Renal cortical epithelial cell (primary cell): ENCODE measurements at places on chromosomes 4 and X.

GRCh38 chr4:151031831-151032605 lies 16.9 kb upstream of the LRBA start:
- peak; percentile 74 for DNase-seq

DNA sequence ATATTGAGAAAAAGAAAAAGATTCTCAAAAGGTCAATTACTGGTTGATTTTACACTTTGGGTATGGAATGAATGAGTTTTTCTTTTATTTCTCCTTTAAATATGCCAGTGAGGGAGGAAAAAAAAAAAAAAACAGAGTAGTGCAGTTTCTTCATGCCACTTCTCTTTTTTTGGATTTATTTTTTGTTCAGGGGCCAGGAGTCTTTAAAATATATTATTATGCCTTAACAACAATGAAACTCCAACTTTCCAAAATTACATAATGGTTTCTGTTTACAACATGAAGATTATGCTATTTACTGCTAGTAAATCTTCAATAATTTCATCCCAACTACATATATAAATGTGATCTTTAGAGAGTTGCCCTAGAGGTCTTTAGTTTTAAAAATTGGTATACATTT lies 31.9 kb downstream of the DTHD1 start:
- no peak for DNase-seq

DNA sequence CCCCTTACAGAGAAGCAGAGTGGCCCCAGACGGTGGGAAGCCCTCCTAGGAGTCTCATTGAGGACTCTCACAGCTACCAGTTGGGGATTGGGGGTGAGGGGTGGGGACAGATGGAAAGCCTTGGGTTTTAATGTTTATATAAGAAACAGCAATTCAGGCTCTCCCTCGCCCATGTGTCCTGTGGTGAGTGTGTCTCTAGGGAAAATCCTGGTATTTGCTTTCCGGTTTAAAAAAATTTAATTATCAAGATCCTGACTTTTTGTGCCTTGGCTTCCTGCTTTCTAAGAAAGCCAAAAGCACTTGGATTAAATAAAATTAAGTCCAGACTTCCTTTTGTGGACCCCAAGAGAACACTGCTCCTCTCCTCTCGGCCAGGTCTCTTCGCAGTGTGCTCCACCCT lies 93.8 kb downstream of the SOWAHB start:
- DNase-seq, result no peak

DNA sequence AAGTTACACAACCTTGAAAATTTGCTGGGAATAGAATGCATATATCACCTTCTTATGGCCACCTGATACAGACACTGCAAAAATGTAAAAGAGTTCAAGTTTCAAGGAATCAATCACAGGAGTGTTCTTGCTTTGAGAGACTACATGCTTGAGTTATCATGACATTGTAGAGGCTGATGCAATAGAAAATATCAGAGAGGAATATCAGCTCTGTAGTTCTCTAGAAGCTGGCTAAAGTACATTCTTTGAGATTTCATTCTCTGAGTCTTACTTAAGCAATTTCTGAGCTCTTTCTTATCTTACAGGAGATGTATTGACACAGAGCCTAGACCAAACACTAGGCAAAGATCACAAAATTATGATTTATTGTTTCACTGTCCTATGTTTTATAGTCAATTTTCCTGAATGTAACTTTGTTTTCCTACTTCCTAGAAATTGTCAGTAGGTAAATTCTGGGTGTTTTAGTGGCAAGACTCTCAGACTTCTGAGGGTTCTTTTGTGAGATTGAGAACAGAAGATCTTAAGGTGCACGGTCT lies 152.1 kb upstream of the HPGD start:
- DNase-seq, result peak; percentile 56

GRCh38 chr4:71123951-71124350 lies 130.5 kb downstream of the DCK start:
- no peak for DNase-seq
